GDM1 (cell line): ENCODE measurements at places on chromosomes 2 and 18.

DNA sequence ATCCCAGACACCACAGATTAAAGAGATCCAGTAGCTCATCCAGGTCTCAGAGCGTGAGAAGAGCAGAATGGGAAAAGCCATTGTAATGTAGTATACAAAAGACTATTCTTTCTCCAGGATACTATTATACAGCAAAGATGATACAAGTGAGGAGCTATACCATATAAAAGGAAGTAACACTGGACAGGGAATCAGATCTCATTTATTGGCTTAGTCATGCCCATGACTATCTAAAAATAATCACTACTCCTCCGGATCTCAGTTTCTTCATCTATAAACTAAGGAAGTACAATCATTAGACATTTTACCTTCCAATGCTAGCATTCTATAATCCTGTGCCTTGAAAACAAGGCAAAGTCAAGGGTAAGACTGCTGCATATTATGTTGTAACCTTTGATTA lies 19.4 kb downstream of the KRCC1 start:
- no peak for DNase-seq

DNA sequence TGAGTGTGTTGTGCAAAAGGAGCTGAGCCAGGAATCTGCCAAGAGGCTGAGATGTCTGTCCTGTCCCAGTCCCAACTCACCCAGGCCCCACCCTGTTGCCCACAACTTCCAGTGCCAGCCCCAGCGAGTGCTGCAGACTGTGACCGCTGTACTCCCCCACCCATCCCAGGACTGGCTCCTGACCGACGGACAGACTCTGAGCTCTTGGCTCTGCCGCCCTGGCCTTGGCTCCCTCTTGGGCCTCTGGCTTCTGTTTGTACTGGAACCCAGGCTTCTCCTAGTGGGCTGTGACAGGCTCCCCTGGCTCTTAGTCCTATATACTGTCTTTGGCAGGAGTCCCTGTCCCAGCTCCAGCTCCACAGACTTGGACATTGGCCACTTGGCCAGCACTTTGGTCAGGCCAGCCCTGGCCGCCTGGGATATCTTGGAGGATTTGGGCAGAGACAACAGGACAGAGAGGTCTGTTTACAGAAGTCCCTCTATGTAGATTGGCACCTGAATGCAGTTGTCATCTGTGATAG lies 41.1 kb downstream of the ACOXL start:
- DNase-seq: no peak

DNA sequence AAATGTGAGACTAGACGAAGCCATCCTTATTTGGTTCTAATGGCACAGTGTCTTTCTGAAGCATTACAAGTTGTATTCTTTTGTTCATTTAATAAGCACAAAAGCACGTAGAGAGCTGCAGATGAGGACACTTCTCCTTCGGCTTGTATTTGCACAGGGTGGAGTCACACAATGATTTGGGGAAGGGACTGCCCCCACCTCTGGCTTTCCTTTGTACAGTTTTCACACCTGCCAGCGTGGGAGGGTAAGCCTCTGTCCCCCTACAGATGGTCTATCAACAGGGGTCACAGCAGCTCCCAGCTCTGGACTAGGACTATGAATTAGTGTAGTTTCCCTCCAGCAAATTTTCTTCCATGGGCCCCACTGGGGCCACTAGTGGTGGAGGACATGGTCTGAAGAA lies 108.2 kb upstream of the KLHL14 start:
- DNase-seq: no peak

- DNase-seq: no peak
Observed at GRCh38 chr2:66827851-66828250, 392.9 kb downstream of the MEIS1 start.

DNA sequence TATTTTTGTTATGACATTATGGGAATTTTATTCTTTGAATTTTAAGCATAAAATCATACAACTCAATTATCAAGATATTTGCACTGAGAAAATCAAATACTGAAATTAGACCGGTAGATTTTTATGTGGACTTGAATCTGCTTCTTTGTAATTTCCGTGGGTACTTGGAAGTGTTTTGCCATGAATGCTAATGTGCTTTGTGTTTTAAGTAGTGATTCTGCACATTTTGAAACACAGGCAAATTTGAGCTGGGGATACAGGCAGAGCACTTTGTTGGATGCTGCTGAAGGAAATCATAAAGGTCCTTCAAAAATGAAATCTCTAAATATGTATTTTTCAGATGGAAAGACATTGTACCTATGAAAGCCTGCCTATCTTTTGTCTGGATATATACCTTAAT lies 446.3 kb upstream of the POU3F3 start:
- no peak for DNase-seq

DNA sequence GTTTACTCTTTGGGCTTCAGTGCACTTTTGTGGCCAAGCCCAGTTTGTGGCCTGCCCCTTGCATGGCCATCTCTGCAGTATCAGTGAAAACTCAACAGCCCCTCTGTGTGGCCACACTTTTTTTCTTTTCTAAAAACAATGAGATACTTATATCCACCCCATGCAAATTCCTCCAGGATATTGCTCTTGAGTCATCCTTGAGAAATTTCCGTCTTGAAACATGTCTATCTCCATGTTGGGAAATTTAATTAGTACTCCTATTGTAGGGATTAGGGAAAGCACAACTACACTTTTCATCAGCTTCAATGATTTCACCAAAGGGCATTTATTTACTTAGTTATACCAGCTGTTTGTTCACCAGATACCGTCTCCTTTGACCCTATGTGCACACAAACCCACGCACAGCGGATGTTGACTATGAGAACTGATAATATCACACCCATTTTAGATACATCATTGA lies 993.1 kb downstream of the TSN start:
- no peak for DNase-seq
